ENCODE measurements at places on chromosomes 4 and X.

- peak; percentile 19 for DNase-seq
These were observed 81.8 kb downstream of the TEX11 start for GRCh38 chrX:70826715-70827114.

DNA sequence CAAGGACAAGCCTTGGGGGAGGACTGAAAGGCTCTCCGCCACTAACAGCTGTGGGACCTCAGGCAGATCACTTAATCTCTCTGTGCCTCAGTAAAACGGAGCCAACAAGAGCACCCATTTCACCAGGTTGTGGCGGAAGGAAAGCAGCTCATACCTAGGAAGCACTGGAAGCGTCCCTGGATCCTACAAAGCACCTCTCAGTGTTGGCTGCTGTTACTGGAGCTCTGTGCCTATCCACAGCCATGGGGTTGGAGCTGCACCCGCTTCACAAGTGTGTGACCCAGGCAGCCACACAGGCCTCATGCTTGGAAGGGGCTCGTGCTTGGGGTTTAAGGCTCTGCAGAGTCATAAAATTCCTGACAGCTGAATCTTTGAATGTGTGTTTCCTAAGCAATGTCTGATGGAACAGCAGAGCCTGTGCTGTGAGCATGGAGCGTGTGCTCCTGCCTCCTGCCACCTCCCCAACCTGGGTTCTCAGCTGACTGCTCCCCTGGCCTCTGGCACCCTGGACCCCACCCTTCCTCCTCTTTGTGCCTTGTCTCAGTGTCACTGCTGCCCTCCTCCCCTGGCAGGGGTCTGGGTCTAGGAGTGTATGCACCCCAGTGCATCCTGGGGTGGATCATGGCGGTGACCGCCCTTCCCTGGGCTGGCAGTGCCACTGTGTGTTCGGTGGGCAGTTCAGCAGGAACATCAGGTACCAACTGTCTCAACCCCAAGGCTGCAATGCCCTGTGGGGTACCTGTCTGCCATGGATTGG lies 14.4 kb upstream of the MAN2B2 start:
- no peak for DNase-seq

- no peak for DNase-seq
These were observed 52.8 kb downstream of the ZAR1 start for GRCh38 chr4:48542888-48543287.

- DNase-seq: no peak
These were observed 75.2 kb upstream of the EXOC1L start for GRCh38 chr4:55744369-55744768.

GRCh38 chrX:101676571-101676970 lies 16.9 kb upstream of the ARMCX2 start:
- DNase-seq: no peak

GRCh38 chrX:101803451-101803850 lies 128.4 kb downstream of the ZMAT1 start:
- no peak for DNase-seq

DNA sequence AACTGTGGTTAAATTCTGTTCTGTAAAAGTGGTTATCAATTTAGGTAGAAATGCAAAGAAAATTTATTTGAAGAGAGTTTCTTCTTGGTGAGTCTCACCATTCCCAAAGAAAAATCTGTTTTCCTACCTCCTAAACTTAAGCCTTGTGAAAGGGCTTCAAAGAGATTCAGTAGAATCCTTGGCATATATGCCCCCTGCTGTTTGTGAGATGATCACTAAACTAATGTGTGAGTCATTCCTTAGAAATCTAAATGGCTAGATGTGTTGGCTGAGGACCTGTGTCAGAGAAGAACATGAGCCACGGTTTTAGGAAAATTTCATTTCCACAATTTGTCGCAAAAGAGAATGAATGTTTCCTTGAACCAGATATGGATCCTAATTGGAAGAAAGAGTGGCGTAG lies 260.9 kb downstream of the SLC7A11 start:
- DNase-seq: no peak

GRCh38 chrX:131861088-131861787 lies 161.9 kb upstream of the STK26 start:
- DNase-seq: no peak

- no peak for DNase-seq
These were observed 153.3 kb downstream of the PRDM5 start for GRCh38 chr4:120769227-120769626.

DNA sequence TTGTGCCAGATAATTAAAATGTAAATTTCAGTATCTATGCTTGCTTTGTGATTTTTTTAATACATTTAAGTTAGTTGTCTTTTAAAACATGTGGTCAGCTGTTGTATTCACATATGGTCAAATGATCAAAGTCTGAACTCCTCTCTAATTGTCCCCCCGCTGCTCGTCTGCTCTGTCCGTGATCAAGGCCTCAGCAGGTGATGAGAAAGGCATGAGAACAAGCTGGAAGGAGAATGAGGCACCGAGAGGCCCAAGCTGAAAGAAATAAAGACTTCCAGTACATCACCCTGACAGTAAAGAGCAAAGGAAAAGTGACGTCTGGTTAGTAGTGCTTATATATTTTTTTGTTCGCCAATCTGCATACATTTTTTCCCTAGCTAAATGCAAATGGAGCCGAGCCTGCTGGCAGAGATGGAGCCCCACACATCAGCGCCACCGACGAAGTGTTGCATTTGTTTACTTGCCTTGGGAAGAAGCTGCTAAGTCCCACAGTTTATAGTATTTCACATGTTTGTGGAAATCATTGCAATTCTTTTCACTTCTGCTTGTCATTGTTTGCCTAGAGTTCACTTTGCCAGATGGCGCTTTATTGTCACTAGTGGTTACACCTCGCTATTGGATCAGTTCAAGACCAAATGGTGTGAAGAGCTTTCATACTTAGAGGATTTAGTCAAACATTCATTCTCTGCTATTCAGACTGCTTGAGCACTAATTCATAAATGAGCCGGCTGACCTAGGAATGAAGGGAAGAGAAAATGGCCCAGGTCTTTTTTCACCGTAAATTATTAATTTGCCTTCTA lies 181.5 kb downstream of the ZIC3 start:
- no peak for DNase-seq

DNA sequence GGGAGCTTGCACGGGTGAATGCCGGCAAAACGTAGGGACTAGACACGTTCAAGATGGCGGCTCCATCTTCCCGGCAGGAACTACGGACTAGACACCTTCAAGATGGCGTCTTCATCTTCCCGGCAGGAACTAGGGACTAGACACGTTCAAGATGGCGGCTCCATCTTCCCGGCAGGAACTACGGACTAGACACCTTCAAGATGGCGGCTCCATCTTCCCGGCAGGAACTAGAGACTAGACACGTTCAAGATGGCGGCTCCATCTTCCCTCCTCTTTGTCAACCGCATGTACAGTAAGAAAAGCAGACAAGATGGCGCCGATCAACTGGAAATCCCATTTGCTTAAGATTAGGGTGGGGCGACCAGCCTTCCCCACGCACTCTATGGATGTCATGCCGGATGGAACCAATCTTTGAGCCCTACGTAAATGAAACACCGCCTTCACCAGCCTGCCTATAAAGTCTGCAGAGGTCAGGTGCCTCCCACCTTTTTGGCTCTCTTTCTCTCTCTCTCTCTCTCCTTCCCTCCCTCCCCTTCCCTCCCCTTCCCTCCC lies 222.4 kb downstream of the CRLF2 start:
- DNase-seq: peak; percentile 96

- no peak for DNase-seq
These were observed 15.5 kb downstream of the MAGEA9B start for GRCh38 chrX:149571770-149572169.

- DNase-seq: no peak
These were observed 24.5 kb downstream of the TMSB4X start for GRCh38 chrX:12999422-12999821.

DNA sequence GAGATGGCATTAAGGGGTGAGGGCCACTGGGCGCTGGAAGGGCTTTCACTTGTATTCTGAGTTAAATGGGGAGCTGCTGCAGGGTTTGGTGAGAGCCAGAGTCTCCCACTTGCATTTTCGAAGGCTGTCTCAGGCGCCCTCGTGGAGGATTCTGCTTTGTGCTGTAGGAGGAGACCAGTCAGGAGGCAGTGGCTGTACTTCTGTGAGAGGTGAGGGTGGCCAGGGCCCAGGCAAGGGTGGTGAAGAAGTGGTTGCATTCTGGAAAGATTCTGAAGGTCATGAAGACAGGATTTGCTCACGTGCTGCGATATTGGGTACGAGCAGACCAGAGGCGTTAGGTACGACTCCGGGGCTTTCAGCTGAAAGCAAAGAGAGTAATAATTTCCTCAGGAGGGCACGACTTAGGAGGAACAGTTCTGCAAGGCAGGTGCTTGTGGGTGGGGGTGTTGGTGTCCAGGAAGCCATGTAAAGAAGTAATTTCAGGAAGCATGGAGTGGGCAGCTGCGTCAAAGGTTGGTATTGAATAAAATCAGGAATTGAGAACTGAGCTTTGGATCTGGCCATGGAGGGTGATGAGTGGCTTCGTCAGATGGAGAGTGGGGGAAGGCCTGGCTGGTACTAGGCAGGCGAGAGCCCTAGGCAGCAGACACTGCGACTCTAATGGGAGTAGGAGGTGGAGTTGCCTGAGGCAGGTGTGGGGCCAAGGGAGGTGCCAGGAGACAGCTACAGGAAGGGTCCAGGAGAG lies 18.2 kb downstream of the PIGG start:
- DNase-seq: no peak

DNA sequence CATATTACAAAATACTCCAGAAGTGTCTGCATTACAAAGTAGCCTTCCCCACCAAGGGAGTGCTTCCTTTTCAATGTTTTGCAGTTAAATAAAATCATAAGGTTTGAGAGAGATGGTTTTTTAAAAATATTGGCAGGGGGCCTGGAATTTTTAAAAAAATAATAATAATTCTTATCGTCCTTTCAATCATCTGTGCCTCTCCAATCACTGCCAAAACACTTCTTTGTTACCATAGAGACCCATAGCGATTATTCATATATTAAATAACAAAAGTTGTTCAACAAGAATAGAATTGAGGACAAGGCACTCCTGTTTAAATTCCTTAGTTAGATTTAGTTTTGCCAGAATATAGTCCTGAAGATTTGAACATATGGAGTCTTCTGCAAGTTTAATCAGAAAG lies 203.1 kb downstream of the FAT4 start:
- no peak for DNase-seq

DNA sequence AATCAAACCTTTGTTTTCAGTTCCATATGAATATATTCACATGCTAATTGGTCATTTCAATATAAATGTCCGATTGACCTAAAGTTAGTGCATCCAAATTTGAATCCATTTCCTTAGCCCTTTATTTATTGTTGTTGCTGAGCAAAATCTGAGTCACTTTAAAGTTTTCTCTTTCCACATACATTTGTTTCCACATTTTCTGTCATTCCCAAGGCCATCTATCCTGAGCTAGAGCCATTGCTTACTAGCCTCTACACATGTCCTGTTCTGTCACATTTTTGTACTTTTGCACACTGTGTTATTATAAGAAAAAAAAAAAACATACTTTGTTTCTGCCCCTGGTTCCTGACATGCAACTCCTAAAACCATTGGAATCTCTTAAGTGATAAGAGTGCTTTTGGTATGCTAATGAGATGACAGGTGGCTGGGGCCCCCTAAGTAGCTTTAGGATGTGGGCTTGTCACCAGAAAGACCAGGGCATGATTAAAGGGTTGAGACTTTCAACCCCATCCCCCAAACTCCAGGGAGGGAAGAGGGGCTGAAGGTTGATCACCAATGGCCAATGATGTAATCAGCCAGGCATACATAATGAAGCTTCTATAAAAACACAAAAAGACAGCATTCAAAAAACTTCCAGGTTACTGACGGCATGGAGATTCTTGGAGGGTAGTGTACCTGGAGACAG lies 353.3 kb upstream of the MAGEB16 start:
- DNase-seq: no peak

- no peak for DNase-seq
These were observed 11.1 kb downstream of the MAEA start for GRCh38 chr4:1300466-1301455.

DNA sequence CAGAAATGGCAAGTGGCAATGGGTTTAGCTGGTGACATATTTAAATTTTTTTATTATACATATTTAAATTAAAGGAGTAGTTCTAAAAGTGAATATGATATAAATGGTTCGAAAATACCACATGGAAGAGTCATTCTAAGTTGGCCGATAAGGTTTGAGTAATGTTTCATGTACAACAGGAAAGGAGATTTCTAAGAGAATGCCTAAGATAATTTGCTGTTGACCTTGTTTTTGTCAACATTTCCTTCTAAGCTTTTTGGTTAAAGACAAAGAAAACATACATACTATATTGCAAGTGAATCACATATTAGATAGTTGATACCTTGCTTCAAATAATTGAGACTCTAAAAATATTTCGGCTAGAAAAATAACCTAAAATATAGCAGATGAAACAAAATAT lies 526.6 kb upstream of the SLIT2 start:
- DNase-seq: no peak

GRCh38 chr4:147674496-147674895 lies 9.5 kb downstream of the PRMT9 start:
- no peak for DNase-seq

DNA sequence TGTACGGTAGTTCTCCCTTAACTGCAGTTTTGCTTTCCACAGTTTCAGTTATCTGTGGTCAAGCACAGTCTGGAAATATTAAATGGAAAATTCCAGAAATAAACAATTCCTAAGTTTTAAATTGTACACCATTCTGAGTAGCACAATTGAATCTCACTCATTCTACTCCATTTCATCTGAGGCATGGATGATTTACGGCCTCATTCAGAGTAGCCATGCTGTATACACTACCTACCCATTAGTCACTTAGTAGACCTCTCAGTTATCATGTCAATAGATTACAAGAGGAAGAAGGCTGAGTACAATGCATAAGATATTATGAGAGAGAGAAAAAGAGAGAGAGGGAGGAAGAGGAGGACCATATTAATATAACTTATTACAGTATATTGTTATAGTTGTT lies 77.5 kb downstream of the ENOX2 start:
- no peak for DNase-seq

- no peak for DNase-seq
These were observed 427.5 kb downstream of the BCOR start for GRCh38 chrX:39670281-39670680.

- DNase-seq: no peak
These were observed 190.3 kb downstream of the DHX15 start for GRCh38 chr4:24394041-24394440.

DNA sequence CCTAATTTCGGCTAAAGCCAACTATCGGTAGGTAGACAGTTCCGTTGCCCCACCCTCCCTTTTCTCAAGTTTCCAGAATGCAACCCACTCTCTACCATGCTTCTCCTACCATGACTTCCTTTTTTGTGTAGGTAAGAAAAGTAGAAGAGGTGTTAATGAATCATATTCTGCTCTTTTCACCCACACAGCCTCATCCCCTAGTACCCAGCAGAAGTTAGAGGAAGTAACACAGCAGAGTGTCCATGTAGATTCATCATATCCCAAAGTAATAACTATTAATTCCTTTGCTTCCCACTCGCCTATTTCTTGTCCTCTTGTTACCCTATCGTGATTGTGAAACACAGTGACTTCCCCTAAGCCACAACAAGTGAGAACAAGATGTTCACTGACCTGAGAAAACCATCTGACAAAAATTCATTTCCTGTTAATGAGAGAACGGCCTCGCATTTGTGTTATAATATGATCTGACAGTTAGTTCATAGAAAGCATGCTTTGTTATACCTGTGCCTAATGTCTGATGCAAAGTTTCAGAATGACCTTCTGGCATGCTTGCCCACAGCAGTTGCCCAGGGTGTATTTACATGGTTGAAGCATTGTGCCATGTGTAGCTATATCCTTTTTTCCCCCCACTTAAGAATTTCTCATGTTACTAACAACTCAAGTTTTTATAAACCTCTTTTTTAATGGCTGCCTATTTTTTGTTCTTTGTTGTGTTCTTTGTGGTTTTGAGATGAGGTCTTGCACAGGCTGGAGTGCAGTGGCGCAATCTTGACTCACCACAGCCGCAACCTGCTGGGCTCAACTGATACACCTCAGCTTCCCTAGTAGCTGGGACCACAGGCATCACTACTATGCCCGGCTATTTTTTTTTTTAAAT lies 185.6 kb downstream of the RAP1GDS1 start:
- no peak for DNase-seq
